Osteoblast (primary cell): ENCODE measurements at places on chromosomes 5 and 9.

DNA sequence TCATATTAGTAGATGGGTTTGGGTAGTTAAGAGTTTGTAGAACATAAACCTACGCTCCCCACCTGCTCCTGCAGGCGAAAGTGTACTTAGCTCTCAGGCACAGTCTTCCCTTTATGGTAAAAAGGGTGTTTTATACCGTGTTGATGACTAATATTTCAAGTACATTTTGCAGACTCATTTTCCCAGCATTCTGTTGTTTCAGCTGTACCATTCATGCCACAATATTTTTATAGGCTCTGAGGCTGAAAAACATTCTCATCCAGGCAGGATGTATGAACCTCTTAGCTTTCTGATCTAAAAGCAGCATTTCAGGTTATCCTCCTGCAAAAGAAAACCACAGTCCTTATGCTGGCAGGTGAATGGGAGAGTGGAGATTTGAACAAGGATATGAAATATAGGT lies 231.4 kb downstream of the NR2F1-AS1 start:
- peak; percentile 88 for DNase-seq

DNA sequence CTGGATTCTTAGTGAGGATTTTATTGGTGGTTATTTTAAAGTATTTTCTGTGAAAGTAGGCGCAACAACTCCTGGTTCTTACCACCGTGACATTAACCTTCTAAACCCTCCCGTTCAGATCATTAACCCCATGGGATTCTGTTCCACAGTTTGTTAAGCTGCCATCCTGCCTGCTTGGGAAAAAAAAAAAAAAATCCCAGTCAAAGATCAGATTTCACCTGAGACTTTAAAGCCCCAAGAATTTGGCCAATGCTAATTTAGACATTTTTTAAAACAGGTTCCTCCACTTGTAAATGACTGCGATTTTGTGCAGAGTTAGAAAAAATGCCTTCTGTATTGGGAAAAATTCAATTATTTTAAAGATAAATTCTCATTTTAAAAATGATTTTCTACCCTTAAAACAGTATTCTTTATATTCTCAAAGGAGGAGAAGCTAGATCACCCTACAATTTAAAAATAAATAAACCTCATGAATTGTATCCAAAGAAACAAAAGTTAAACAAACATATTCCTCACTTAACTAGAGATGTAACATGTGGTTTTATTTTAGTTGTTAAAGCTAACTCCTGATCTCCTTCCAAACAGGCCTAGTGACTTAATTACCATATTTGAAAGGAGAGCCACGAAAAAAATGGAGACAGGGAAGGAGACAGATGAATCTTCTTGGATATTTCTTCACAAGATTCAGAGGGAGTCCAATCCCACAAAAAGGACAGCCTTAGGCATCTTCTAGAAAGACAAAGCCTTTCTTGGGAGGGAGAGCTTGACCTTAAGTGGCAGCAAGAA lies 93.1 kb upstream of the IFNK start:
- DNase-seq: no peak

DNA sequence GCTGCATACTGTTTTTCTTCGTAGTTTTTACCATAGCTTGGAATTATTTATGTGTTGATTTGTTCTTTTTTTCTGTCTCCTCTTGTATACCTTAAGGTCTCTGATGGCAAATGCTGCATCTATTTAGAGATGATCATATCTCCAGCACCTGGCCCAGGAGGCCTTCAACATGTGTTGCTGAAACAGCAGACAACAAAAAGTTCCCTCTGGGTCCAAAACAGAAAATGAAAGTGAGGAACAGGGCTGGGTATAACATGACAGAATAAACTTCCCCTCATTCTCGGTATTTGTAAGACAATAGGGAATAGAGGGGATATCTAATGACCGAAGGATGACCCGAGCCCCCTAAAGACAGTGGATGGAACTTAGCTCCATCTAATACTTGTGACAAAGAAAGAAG lies 22.7 kb upstream of the PCSK1 start:
- DNase-seq: no peak

GRCh38 chr9:79049371-79049770 lies 522.4 kb upstream of the TLE4 start:
- DNase-seq: no peak

GRCh38 chr9:130981756-130982137 lies 27.2 kb upstream of the LAMC3 start:
- peak; percentile 44 for DNase-seq

DNA sequence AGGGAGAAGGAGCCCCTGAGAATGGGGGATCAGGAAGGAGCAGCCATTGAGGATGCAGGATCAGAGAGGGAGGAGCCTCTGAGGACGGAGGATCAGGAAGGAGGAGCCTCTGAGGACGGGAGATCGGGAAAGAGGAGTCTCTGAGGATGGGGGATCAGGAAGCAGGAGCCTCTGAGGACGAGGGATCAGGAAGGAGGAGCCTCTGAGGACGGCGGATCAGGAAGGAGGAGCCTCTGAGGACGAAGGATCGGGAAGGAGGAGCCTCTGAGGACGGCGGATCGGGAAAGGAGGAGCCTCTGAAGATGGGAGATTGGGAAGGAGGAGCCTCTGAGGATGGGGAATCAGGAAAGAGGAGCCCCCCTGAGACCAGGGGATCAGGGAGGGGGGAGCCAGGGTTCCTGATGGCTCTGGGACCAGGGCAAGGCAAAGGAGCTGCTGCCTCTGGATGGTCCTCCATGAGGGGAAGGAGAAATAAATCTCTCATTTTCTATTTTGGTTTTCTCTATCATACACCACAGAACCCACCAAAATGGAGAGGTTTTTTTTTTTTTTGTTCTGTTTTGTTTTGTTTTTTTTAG lies 22.6 kb upstream of the SARDH start:
- DNase-seq: peak; percentile 41

DNA sequence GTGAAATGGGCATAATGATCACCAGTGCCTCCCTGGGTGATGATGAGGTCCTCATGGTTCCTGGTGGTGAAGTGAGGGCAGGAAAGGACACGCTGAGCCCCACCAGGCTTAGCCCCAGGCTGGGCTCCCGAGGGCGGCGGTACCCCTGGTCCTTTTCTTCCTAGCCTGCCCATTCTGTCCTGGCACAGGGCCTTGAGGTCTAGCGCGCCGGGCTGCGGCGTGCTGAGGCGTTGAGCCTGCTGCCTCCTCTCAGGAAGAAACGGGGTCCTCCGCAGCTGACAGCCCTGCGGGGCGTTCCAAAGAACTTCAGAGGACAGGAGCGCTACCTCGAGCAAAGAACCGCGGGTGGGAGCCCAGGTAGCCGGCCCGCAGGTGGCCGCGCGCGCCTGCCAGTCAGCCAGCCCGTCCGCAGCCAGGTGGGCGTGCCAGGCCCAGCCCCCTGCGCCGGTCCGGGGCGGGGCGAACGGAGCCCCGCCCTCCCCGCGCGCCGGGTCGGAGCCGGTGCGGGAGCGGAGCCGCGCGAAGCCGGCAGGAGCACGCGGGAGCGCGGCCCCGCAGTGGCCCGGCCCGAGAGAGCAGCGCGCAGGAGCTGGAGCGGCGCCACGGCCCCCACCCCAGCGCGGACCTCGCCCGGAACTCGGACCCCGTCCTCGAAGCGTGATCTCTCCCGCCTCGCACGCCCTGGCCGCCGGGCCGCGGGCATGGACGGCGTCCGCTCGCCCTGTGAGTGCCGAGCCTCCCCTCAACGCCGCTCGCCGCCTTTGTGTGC lies at the start of gene WNK2:
TSS of gene WNK2 (plus strand) at position 477 of the 769 bp plus-strand sequence. CDS start 791 bp downstream, outside the sequence.
- peak; percentile 89 for DNase-seq

- DNase-seq: no peak
These were observed 100.4 kb upstream of the CHD1 start for GRCh38 chr5:99029172-99029571.

GRCh38 chr5:107631805-107632362 lies 38.9 kb downstream of the EFNA5 start:
- no peak for DNase-seq

GRCh38 chr5:756171-756570 lies 28.4 kb downstream of the ZDHHC11B start:
- DNase-seq: no peak

DNA sequence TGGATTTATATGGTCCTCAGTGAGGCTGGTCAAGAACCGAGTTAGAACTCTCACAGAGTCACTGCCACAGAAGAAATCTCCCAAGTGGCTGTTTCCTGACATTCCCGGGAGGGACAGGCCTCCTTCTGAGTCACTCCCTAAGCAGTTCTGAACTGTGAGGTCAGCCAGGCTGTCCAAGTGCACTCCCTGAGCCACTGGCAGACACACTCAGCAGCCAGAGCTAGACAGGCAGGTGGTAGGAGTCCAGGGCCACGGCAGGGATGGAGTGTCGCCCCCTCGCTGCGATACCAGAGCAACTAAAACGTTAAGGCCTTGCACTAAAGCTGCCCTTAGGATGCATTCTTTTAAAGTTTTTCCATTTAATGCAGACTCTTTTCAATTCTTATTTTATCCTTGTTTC lies 3.4 kb downstream of the IL4 start:
- peak; percentile 97 for DNase-seq

- DNase-seq: no peak
These were observed 3.0 kb upstream of the DNAJB5 start for GRCh38 chr9:34986540-34987047.

DNA sequence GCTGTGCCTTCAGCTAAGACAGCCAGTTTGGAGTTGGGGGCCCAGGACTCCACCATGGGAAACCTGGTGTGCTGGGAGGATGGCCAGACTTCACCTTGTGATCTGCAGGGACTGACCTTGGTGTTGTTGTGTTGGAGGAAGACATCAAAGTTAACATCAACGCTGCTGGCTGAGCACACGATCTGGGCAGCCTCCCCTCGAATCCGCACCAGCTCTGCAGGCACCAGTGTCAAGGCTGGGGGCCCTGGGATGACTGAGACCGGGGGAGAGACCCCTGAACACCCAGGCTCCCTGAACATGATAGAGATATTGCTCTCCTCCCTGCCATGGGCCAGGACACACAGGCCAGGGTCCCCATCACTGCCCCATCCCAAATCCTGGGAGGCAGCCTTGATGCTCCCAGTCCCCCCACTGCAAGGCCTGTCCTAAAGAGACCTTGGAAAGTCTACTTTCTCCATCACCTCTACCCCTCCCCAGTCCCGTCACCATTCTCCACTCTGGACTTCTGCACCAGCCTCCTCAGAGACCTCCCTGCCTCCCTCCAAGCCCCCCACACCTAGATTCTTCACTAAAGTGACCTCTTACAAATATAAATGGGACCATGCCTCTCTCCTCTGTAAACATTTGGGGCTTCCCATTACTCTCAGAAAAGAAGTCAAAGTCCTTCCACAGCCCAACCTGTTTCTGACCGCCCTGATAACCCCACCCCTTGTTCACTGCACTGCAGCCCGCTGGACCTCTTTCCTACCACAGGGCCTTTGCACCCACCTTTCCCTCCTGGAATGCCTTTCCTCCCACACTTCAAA lies 8.2 kb downstream of the CSF1R start:
- DNase-seq: no peak

DNA sequence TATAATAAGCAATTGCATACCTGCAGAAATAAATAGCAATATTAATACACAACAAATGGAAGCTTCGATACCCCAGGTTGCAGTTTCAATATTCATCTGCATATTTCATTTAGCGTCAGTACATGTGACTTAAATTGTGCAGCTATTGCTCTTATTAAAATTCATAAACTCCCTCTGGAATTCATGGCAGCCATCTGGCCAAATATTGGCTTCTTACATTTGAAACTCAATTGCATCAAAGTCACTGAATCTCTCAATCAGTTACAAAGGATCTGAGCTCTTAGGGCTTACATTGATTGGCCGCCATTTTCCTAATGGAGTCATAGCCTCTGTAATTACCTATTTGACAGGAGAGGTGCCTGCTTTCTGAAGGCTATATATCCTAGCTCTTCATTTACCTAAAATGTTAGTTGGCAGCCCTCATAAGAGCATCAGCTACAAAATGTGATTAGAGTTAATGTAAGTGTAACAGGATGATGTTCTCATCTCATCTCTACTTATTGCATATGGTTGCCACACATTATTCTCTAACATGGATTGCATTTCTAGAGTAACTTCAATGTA lies 453.5 kb downstream of the CAAP1 start:
- no peak for DNase-seq

DNA sequence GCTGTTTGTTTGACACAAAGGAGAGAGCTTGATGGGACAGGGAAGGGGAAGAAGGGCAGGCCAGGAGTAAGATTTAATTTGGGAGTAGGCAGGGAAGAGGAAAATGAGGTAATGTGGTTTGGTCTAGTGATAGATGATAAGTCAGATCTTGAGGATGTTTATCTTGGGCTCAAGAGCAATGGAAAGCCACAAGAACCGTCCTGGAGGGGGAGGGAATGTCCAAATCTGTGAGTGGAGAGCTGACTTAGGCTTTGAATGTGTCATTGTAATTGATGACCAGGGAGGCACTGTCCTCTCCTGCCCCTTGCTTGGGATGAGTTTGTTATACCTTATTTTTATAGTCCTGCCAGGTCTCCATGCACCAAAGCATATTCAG lies 37.5 kb downstream of the MAMDC2 start:
- peak; percentile 49 for DNase-seq

DNA sequence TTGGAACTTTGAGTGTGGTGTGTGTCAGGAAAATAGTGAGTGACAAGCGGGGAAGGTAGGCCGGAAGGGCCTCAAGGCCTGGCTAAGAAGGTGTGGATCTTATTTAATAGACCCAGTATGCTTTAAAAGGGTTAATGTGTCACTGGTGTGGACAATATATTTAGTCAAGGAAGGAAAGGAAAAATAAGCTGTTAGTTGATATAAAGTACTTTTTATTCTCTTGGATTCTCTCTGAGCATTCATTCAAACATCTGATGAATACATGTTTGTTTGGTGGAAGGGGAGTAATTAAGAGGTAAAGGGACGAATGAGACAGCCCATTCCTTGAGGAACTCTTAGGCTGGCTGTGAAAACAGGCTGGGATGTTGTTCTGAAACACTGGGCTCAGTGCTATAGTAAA lies 98.9 kb downstream of the MELK start:
- DNase-seq: no peak

GRCh38 chr5:138282920-138283742 lies 8.7 kb upstream of the GFRA3 start:
- peak; percentile 86 for DNase-seq

GRCh38 chr5:35152733-35153132 lies 77.6 kb downstream of the PRLR start:
- DNase-seq: no peak

DNA sequence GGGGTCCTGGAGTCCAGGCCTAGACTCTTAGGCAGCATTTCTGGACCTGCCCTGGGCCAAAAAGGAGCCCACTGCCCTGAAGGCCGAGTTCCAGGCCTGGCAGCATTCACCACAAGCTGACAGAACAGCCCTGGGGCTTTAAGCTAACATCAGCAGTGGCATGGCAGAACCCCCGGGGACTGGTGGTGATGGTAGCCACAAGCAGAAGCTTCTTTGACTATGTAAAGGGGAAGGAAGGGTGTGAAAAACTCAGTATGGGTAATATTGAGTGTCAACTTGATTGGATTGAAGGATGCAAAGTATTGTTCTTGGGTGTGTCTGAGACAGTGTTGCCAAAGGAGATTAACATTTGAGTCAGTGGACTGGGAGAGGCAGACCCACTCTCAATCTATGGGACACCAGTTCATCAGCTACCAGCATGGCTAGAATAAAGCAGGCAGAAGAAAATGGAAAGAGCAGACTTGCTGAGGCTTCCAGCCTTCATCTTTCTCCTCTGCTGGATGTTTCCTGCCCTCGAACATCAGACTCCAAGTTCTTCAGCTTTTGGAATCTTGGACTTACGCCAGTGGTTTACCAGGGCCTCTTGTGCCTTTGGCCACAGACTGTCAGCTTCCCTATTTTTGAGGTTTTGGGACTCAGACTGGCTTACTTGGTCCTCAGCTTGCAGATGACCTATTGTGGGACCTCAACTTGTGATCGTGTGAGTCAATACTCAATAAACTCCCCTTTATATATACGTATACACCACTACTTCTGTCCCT lies 661.0 kb upstream of the C9orf72 start:
- DNase-seq: no peak
